HTR-8/SVneo (cell line): ENCODE measurements at places on chromosomes 13 and 19.
A peak's percentile ranks its signal among the peaks of the same experiment; 100 is the strongest.

DNA sequence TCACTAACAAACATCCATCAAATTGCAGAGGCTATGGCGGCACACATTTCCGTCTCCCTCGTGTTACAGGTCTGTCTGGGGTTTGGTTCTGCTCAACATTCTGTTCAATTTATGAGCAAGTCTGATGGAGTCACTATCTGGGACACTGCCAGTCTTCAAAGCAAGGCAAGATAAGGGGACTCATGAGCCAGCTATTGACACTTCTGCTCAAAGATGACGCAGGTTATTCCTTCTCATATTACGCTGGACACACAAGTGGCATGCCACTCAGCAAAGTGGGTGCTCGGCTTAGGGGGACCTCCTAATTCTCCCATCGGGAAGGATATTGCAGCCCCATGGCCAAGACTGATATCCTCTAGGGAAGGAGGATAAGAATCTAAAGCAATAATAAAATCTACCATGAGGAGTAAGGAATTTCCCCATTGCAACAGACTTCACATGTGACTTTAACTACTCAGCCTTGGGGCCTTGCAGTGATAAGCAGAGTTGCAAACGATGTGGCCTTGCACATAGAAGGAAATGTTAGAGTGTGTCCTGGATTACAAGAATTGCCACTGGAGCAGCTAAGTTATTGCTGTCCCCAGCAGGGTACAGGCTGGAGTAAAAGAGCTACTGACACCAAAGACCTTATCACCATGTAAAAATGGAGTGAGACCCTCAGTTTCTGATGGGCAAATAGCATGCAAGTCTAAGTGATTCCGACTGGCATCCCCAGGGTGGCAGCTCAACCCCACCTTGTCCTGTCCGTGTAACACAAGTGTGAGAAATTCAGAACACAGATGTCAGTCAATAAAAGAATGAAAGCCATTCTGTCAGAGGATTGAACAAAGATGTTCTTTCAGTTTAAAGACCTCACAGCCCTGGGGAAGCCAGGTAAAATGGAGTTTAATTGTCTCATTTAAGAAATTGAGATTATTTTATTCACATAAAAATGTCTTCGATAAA is 306.1 kb downstream of the IRS2 start:
- no peak for DNase-seq

DNA sequence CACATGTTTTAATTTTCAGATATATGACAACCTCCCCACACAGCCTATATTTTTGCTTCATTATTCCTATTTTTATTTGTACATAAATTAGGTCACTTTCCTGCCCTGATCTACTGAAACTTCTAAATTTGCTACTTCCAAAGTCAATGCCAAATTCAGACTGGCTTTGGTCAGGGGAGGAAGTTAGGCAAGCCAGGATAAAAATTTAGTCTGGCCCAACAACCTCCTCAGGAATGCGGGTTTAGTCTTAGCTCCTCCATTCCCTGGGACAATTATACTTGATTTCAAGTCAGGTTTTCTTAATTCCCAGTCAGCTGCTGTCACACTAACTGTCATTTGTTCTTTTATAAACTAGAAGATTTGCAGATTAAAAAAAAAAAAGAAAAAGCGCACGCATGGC is 84.3 kb downstream of the TM9SF2 start:
- DNase-seq, result no peak

- DNase-seq, result no peak
Observed at GRCh38 chr13:77349365-77349764, 22.5 kb upstream of the MYCBP2 start.

DNA sequence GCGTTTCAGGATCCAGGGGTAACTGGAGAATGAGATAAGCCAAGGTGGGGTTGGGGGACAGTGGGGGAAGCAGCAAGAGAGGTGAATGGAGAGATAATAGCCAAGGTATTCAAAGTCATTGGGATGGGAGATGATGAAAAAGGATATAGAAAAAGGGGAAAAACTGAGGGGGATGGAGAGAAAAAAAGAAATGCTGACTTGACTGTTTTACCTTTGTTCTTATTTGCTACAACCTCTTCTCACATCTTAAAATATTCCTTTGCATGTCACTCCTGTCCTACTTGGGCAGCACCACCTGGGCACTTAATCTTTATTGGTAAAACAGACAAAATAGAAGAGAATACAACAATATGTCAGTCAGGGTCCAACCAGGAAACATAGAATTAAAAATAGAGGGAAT is 56.0 kb upstream of the FNDC3A start:
- no peak for DNase-seq

DNA sequence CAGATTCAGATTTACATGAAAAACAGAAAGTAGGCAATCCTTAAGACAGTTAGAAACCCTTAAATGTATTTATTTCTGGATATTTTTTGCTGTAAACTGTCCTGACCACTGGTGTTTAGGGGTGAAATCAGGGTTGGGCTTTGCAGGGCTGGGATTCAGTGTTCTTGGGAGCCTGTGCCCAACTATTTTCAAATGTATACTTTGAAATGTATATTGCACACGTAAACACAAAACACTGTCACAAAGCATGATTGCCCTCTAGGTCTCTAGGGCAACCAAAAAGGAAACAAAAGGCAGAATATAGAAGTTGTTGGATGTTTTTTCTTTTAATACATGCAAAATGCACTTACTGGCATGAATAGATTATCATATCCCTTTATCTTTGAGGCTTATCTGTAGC is 1185.4 kb downstream of the DIAPH3 start:
- no peak for DNase-seq

GRCh38 chr19:3538965-3539755 is at the start of gene TEKTIP1:
Gene TEKTIP1 (plus strand): TSS chr19:3539174. CDS start chr19:3539178, 4 bp downstream.
- peak; percentile 31 for DNase-seq

DNA sequence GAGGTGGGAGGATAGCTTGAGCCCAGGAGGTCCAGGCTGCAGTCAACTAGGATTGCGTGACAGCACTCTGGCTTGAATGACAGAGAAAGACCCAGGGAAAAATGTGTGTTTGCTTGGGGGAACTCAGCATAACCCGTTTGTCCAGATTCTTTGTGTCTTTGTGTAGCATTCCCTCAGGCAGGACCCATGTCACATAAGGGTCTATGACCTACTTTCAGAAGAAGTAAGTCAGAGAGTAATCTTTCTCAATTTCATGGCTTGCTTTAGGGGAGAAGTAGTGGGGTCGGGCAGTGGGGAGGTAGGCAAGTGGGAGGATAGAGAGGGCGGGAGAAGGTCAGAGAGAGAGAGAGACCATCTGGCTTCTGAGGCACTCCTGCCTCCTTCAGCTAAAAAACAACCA is 11.9 kb upstream of the PSPC1 start:
- DNase-seq, result no peak

- no peak for DNase-seq
Observed at GRCh38 chr13:94272038-94272437, 207.4 kb downstream of the DCT start.

DNA sequence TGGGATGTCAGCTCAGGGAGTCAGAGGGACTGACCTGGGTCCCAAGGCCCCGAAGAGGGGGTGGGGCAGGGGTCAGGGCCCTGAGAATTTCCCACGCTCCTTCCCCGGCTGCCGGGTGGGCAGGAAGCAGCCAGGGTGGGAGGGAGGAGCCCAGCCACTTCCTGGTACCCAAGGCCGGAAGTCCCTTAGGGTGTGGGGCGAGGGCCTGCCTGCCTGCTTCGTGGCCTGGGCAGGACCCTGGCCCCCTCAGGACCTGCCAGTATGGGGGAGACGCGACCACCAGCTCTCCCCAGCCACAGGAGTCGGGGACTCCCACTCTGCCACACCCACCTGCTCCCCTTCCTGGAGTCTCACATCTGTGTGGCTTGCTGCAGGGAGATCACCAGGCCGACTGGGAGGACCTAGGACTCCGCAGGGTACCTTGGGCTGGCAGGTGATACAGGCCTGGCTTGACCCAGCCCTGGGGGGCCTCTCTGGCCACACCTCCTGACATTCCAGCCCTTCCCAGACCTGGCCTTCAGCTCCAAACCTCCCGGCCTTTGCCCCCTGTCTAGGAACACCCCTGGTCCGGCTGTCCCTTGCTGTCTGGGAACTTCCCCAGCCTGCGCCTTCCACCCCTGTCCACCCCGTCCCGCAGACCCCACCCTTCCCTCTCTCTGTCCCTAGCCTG is 9.8 kb upstream of the CIRBP start:
- no peak for DNase-seq

GRCh38 chr19:41226874-41227390 is 7.9 kb downstream of the AXL start:
- no peak for DNase-seq

- no peak for DNase-seq
Observed at GRCh38 chr19:10887616-10888367, 16.4 kb downstream of the CARM1 start.

- DNase-seq, result peak; percentile 90
Observed at GRCh38 chr19:3970808-3971598, at the start of gene DAPK3. Gene DAPK3 (minus strand): TSS chr19:3971099. CDS start chr19:3969735, 1,364 bp downstream.

GRCh38 chr13:109400209-109400608 is 386.2 kb downstream of the IRS2 start:
- DNase-seq, result no peak

DNA sequence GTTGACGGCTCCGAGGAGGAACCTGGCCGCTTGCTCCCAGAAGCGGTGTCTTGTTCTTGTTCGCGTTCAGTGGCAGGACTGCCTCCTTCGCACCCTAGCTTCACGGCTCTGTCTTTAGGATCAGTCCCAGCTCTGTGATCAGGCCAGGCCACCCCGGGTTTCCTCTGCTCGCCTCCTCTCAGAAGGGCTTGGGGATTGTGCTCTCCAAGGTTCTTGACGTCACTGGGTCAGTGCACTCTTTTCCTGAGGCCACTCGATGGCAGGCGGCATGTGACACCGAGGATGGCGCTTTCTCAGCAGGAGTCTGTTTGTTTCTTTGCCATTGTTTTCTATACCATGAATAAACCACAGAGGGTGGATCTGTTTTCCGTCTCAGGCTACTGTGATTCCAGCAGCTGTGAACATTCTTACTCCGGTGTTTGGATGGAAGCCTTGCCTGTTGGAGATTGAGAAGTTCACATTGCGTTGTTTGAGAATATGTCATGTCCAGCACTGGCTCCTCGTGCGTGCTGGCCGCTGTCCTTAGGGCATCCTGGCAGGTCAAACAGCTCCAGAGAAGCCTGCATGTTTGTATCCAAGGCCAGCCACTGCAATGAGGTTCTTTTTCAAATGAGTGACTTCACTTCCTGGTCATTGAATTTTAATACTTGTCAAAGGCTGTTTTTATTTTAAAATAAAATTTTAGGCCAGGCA is 44.5 kb downstream of the SLC7A9 start:
- DNase-seq, result no peak

- no peak for DNase-seq
Observed at GRCh38 chr13:30978981-30979956, 46.8 kb downstream of the TEX26 start.

- no peak for DNase-seq
Observed at GRCh38 chr13:23610966-23611491, 40.8 kb downstream of the TNFRSF19 start.

GRCh38 chr19:40588110-40588854 is 11.6 kb downstream of the SHKBP1 start:
- peak; percentile 44 for DNase-seq
